NCI-H1105 (cell line): ENCODE measurements at places on chromosomes 1 and 21.

- no peak for DNase-seq
These were observed 2.4 kb downstream of the CCSAP start for GRCh38 chr1:229340496-229340895.

- DNase-seq: no peak
These were observed 15.1 kb downstream of the KHDRBS1 start for GRCh38 chr1:32028746-32029145.

DNA sequence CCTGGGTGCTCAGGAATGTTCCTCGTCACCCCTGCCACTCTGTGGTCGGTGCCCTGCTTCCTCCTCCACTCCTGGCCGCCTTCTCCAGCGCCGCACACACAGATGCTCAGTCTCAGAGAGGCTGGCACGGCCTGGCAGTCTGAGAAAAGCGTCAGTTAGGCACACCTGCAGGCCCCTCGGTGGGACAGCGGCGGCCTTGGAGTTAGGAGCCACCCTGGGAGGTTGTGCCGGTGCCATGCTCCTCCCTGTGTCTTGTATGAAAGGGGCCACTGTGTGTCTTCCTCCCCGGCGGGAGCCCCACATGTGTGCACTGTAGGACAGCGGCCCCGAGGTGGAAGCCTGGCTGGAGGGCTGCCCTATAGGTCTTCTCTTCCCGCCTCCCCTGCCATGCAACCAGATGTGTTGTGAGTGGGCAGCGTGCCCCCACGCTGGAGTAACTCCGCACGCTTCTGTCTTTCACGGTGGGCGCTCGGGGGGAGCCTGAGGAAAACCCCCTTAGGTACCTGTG lies 145.2 kb downstream of the PGBD5 start:
- DNase-seq: no peak

GRCh38 chr1:186304982-186305949 lies 69.8 kb downstream of the TPR start:
- no peak for DNase-seq

GRCh38 chr1:102435483-102435882 lies 438.8 kb upstream of the OLFM3 start:
- DNase-seq: no peak

GRCh38 chr1:104120525-104120924 lies 370.8 kb downstream of the AMY1C start:
- no peak for DNase-seq

DNA sequence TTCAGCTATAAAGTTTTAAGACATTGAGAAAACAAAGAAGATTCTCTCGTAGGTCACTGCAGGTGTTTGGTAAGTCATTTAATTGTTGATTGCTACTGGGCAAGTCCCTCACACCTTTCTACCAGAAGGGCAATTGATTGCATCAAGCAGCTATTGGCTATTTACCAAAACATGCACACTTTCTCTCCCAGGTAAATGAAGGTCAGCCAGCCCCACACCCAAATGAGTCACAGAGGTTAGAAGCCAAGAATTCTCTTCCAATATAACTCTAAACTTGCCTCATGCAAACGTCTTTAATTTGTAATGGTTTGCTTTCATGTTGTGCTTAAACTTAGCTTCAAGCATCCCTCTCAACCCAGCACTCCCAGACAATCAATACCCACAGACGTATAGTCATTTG lies 475.3 kb upstream of the ADGRL2 start:
- no peak for DNase-seq

DNA sequence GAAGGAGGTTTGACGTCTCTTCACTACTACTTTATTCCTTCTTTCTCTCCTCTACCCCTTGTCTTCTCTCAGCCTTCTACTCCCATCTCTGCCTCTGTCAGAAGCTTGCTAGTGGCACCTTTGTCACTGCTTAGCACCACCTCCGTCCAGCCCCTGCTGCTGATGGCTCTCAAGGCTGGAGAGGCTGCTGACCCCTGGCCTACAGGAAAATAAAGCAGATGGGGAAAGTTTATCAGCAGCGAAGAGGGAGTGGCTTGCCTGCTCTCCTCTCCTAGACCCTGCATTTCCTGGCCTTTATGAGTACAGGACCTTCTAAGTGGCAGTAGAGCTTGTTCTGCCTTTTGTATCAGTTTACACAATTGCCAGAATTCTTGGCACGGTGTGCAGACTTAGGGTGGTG lies 27.0 kb downstream of the PROX1 start:
- DNase-seq: no peak

DNA sequence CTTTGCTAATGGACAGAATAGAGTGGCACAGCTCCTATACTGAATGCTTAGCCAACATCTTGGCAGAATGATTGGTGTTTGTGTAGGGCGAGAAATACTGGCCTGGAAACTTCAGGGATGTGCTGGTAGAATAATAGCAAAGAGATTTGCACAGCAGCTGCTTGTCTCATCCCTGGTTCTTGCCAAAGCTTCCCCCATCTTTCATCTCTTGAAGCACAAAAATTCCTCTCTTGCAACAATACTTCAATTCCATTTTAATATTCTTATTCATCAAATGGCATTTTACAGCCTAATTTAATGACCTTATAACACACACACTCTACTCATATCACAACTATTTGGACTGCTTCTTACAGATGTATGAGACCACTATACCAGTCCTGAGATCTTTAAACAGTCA lies 37.7 kb downstream of the LHX8 start:
- DNase-seq: no peak

- DNase-seq: peak; percentile 59
These were observed 41.0 kb upstream of the HAO2 start for GRCh38 chr1:119327450-119328155.

DNA sequence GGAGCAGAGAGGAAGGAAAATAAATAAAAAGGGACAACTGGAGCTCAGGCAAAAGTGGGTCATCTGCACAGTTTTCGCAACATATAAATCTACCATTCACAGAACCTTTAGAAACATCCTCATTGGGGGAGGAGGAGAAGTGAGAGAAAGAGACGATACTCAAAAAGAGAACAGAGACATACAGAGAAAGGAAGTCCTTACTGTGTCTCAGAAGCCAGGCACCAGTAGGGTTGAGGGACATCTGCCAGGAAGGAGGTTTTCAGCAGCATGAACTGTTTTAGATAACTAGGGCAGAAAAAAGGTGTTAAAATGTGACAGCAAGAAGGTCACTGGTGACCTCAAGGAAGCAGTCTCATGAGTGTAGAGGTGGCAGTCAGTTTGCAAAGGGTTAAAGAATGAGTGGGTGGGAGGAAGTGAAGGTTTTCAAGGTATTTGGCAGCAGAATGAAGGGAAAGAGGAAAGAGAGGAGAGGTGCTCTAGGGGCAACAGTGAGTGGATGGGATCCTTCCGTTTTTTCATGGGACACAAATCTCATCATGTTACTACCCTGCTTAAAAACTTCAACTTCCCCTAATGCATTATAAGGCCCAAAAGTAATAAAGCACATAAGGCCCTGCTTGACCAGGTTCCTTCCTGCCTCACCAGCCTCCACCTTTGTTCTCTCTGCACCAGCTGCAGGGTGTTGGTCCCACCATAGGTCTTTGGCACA lies 9.5 kb downstream of the JAK1 start:
- no peak for DNase-seq

DNA sequence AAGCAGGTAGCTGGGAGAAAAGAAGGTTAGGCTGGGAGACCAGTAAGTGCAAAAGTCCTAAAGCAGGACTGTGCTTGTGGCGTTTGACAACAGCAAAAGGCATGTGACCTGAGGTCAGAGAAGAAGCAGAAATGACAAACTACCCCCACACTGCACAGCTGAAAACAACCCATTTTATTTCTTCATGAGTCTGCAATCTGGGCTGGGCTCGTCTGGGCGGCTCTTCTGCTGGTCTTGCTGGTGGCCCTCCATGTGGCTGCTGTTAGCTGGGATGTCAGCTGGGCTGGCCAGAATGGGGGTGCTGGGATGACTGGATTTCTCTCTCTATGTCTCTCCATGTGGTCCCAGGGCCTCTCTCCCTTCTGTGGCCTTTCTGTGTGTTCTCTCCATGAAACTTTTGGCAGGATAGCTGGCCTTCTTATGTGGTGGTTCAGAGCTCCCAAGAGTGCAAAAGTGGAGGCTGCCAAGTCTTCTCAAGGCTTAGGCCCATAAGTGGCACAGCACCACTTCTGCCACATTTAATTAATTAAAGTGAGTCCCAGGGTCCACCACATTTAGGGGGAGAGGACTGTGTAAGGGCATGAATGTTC lies 128.6 kb downstream of the RIPK4 start:
- DNase-seq: no peak

DNA sequence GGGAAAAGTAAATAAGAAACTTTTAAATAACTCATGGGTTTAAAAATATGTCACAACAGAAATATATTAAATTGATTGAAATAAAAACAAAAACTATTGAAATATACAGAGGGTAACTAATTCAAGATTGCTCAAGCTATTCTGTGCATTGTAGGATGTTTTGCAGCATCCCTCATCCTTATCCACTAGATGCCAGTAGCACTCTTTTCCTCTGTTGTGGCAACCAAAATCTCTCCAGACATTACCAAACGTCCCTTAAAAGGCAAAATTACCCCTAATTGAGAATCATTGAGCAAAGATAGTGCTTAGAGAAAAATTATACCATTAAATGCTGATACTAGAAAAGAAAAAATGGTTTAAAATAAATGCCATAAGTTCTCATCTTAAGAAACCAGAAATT lies 682.6 kb downstream of the RWDD3 start:
- peak; percentile 30 for DNase-seq

DNA sequence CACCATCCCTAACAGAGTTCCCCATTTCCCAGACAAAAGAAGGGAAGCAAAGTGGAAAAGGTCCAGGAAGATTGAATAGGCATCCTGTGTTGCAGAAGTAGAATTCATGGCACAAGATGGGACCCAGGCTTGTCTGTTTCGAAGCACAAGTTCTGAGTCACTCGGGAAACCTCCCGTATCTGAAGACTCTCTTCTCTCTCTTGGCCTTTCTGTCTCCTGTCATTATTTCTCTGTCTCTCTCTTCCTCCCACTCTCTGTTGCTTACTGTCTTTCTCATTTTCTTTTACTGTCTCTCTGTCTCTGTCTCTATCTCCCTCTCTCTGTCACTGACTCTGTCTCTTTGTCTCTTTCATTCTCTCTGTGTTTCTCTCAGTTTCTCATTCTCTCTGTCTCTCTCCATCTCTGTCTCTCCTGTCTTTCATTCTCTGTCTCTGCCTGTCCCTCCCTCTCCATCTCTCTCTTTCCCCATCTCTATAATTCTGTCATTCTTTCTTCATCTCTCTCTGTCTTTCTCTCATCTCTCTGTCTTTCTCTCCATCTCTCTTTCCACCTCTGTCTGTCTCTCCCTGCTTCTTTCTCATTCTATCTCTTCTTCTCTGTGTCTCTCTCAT lies 23.7 kb downstream of the RNF187 start:
- no peak for DNase-seq

DNA sequence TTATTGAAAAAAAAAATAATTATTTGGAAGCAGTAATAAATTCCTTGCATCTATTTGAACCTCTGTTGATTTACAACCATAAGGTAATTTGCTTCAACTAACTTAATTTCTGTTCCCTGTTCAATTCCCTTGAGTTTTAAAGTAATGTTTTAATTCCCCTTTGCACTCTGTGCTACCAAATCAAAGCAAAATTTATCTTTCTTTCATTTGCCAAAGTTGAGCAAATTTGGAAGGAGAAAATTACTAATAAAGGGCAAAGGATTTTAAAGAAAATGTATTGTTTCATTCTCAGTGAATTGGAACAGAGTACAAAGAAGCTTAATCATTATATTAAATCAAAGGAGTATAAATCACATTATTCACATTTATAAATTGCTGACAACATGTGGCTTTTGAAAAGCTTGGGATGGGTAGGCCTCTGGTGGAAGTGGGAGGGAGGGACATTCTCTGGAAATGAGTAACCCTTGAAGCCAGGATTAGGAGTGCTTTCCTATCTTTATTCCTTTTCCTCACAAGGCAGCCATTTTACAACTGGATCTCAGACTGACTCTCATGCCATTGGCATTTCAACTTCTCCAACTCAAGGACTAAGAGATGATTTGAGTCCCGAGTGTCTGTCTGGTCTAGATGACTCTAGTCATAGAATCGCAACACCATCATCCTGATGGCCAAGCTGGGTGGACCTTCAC lies 331.6 kb upstream of the DUSP10 start:
- DNase-seq: no peak

DNA sequence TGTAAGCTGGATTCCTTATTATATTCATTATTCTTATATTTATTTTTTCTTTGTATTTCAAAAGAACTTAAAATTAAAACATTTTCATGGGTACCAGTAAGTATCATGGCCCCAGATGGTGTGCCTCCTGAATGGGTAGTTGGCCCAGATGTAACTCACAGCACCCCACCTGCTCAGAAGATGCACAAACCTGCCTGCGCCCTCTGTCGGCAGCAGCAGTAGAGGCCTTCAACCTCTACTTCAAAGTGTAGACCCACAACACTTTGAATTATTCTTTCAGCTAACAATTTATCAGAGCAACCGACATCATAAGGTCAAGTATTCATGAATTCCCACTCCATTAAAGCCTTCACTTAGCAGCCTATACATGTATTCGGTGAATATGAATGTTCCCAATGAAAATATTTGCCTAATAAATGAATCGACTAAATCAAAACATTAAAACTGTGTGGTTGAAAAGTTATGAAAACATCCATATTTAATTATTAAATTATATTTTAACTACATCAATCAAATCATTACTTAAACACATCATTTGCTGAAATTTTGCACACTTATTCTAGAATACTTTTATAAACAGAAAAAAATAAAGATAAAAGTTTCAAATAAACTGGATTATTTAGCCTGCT lies 25.4 kb downstream of the PIGM start:
- DNase-seq: peak; percentile 80

DNA sequence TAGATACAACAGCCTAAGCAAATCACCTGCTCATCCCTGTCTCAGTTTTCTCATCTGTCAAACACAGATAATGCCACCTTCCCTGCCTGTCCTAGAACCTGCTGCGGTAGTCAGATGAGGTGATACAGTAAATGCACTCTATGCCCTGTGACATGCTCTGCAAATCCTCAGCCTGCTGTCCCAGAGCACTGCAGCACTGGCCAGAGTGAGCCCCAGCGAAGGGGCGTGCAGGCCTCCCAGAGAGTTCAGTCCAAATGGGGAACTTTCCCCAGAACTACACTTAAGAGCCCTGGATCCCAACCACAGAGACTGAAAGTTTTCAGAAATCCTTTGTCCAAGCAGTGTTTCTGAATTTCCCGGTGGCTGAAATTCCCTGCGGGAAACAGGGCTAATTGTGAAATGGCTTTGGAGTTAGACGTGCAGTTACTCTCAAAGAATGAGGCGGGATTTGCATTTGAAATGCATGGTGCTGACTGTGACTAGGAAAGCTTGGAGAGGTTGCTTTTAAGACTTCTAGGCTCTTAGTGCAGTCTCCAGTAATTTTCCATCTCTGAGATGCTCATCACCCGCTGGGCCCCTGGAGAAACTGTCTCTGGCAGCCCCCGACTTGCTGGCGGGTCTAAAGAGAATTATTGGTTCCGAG lies 206.5 kb upstream of the AJAP1 start:
- DNase-seq: no peak

DNA sequence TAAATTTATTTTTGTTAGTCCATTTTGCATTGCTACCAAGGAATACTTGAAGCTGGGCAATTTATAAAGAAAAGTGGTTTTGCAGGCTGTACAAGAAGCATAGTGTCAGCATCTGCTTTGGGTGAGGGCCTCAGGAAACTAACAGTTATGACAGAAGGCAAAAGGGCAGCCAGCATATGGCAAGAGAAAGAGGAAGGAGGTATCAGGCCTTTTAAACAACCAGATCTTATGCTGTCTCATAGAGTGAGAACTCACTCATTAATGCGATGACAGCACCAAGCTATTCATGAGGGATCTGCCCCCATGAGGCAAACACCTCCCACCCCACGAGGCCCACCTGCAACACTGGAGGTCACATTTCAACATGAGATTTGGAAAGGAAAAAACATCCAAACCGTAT lies 898.4 kb downstream of the KCNT2 start:
- no peak for DNase-seq

- no peak for DNase-seq
These were observed 105.7 kb downstream of the PRDM16 start for GRCh38 chr1:3174487-3175247.

GRCh38 chr21:34630536-34631143 lies 15.7 kb upstream of the RCAN1 start:
- DNase-seq: peak; percentile 51
